GM12891 (cell line): ENCODE measurements at places on chromosomes 13 and 19.

GRCh38 chr19:38891771-38892170 is 7.6 kb downstream of the SIRT2 start:
- no peak for DNase-seq

- DNase-seq = no peak
Observed at GRCh38 chr19:55579766-55580621, 654 bp downstream of the ZNF579 start.

DNA sequence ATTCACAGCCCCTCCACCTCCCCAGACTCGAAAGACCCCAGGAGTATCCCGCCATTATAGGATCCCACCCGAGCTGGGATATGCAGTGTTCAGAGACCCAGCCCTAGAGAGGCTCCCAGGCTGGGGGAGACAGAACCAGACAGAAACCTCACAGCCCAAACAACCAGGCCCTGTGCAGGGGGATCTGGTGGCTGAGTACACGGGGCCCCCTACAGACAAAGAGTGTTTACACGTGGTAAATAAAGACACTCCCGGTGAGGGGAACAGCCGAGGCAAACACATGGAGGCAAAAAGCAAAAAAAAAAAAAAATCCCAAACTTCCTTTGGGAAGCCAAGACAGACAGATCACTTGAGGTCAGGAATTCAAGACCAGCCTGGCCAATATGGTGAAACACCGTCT is 25.1 kb downstream of the TINCR start:
- DNase-seq = no peak

DNA sequence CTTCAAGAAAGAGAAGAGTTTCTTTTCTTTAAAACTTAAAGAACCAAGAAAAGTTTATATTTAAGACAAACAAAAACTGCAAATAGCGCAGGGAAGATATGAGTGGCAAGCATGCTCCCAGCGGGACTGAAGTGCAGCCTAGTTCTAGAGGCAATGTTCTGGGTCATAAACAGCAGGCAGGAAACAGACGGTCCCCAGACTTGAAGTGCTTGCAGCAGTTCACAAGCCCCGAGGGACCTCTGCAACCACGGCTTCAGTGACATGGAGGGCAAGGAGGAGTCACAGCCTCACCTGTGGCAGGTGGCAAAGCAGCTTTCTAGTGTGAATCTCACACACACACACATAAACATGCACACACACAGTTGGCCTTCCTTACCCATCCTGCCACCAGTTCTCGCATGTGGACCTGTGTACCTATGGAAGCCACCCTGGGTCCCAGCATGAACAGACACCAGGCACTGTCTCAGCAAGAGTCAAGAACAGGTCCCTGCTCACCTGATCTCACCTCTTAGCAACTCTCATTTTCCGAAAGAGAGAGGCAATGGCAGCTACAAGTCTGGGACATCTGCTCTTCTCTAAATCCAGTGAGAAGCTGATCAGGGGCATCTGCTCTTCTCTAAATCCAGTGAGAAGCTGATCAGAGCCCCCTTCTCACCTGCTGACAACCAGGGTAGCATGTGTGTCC is 162.0 kb downstream of the EFNB2 start:
- DNase-seq = no peak

DNA sequence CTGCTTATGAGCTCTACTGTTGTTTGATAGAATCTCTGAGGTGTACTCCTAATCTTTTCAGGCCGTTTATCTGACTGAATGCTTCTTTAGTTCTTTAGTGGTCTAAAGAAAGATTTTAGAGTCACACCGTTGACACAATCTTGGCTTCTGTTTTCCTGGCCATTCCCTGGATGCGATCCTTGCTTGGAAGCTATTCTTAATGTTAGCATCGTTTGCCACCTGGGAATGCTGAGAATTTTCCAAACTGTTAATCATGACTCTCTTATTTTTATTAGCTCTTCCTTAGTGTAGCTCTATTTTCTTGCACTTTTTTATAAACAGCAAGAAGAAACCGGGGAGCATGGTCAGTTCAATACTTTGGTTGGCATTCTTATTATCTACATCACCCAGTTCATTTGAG is 281.0 kb upstream of the PCDH20 start:
- no peak for DNase-seq

GRCh38 chr19:6674868-6675305 is 4.9 kb upstream of the TNFSF14 start:
- DNase-seq = peak; percentile 91

DNA sequence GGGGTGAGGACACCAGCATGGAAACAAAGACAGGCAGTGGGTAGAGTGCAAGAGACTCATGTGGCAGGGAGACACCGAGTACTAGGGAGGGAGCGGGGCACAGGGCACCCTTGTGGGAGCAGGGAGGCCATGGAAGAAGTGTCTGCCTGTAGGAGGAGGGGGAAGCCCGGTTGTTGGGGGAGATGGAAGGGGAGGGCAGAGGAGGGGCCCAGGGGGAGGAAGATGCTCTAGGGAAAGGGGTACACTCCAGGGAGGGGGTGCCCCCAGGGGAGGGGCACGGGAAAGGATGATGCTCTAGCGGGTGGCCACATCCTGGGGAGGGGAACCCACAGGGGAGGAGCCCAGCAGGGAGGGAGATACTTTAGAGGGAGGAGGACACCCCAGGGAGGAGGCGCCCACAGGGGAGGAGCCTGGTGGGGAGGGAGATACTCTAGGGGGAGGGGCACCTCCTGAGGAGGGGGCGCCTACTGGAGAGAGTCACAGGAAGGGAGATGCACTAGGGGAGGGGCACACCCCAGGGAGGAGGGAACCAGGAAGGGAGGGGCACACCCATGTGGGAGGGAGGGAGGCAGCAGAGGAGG is 24.9 kb downstream of the CPAMD8 start:
- DNase-seq = no peak

DNA sequence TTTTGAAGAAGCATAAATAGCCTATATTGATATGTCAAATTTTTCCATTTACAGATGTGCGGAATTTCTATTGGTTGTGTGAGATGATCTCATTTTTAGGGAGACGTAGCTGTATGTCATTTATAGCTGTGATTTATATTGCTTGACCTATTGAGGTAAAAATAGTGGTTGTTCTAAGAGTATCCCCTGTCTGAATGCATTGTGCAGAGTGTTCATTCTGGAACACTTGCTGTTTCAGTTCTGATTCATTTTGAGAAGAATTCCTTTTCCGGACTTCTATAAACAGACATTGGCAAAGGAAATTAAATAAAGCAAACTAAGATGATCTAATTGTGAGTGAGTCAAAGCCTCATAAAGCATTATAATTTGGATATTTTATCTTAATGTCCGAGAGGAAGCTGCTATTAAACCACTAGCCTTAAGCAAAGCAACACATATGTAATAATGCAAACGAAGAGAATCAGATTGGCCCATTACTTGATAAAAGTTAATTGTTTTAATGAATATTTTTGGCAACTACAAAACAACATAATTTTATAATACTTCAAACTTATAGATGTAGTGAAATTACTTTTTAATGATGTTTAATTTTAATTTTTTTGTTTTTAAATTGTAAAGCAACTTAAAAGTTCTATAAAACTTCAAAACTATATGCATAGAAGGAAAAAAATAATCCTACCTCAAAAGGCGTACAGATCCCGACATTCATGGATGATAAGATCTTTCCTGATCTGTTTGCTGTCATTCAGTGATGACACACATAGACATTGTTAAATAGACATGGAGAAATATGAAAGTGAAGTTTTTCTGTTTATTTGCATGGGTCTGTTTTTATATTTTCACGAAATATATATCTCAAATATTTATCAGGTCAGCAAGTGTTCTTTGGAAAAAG is 942.6 kb upstream of the SLC10A2 start:
- no peak for DNase-seq

DNA sequence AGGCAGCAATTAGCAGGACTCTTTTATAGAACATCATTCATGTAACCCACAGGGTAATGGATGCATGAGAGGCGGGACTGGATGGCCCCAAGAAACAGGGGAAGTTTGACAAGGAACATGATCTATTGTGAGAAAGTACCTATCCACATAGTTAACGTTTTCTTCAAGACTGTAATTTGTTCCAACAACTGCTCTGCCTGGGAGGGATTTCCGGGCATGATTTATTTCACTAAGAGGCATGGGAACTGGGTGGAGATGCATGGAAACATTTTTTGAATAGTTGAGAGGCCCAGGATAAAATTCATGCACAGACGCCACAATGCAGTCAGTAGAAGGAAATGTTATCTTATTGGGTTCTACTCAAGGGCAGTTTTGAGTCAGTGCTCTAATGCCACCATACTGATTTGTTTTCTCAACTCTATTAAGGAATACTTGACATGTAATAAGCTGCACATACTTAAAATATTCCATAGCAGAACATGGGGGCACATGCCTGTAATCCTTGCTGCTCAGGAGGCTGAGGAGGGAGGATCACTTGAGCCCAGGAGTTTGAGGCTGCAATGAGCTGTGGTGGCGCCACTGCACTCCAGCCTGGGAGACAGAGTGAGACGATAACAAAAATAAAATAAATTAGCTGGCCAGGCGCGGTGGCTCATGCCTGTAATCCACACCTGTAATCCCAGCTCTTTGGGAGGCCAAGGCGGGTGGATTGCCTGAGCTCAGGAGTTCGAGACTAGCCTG is 9.9 kb upstream of the ATG4D start:
- DNase-seq = no peak

DNA sequence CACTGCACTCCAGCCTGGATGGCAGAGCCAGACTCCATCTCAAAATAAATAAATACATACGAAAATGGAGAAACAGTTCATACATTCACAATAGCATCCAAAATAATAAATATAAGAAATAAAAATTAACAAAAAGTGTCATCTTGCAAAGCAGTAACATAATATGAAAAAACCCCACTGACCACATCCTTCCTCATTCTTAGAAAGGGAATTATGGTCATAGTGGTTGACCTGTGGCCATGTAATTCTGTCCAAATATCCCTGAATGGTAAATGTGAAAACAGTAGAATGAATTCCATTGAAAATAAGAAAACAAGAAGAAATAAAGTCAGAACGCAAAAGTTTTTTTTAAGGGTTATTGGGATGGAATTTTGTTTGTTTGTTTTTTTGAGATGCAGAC is 7.0 kb upstream of the CDC42EP5 start:
- DNase-seq = no peak

- DNase-seq = no peak
Observed at GRCh38 chr13:88601949-88602348, 930.8 kb downstream of the SLITRK5 start.

DNA sequence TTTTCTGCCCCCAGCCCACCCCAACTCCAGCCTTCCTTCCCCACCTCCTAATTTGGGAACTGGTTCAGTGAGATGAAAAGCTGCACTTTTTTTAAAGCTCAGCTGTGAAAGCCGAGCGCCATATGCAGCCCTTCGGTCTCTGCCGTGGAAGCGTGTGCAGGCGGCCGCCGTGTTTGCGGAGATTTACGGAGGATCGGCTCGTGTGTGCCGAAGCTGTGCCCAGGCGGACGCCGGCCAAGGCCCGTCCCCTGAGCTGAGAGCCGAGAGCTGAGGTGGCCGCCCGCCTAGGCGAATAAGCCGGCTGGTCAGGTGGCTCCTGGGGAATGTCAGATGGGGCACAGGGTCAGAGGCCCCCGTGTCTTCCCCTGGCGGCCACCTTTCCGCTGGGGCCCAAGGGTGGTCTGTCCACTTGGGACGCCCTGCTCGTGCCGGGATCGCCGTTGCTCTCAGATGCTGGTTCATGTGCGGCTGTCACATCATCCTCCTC is 78.7 kb downstream of the ZNF536 start:
- no peak for DNase-seq

GRCh38 chr13:72005455-72005854 is 138.5 kb upstream of the DACH1 start:
- DNase-seq = no peak

- DNase-seq = no peak
Observed at GRCh38 chr19:15245370-15246197, 13.3 kb upstream of the EPHX3 start.

DNA sequence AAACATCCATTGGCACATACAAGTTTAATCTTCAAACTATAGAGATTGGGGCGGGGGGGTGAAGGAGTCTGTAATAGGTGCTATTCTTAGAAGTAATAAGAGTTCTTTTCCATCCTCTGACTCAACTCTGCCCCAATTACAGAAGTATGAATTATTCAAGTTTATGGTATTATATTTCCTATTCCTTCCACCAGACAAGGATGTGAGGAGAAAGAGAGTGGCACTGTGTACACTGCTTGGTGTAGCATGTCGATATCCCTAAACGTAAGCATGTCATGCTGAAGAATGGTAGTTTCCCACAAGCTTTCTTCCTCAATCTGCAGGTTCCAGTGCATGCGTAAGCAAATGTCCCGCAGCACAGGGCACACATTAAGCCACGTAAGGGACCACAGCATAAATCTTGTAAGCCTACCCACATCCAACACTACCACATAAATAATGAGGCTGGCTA is 14.1 kb downstream of the BRD4 start:
- DNase-seq = no peak

GRCh38 chr19:8083141-8083540 is 30.6 kb downstream of the CCL25 start:
- no peak for DNase-seq

GRCh38 chr19:6450166-6450565 is 9.4 kb downstream of the SLC25A23 start:
- no peak for DNase-seq

DNA sequence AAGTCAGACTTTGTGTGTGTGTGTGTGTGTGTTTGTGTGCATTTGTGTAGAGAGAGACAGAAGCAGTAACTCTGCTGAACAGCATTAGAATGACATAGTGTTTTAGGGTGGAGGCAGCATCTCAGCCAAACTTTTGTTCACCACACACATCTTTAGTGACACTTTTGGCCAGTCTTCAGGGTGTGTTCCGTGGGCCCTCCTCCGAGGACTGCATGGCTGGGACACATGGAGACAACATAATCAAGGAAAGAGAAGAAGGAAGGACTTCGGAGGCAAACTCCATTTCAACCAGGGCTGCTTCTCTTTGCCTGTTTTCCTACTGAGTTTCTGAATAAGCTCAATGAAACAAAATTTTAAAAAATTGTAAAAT is 205.1 kb downstream of the LHFPL6 start:
- DNase-seq = no peak

DNA sequence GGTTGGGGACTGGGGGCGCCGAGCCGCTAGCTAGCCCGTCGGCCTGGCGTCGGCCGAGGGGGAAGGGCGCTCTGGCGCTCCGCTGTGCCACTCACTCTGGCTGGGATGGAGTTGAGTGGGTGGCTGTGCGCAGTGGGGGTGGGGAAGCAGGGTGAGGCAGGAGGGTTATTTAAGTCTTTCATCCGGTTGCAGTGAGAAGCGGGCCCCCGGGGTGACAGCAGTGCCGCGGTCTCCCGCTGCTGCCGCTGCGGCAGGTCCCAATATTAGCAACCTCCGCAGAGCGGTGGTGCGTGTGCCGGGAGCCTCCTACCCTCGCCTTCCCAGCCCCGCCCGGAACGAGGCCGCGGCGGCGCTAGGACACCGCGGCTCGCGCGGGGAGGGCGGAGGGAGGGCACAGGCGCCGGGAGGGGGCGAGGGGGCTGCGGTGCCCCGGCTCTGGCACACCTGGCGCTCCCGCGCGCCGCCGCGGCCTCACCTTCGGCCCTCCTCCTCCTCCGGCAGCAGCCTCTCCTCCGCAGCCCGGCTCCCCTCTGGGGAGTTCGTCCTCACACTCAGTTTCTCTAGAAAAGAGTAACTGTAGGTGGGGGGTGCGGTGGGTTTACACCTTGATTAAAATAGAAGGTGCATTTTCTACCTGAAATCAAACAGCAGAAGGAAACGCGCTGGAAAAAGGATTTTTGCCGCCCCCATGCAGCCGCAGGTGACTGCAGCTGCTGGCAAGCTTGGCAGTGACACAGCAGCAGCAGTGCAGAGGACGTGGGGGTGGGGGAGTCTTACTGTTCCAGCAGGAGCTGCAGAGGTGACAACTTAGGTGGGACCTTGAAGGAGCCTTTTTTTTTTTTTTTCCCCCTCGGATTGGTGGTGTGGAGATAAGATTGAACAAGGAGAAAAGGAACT is 4.5 kb downstream of the FGF9 start:
- DNase-seq = no peak
